Stimulated activated CD4-positive, alpha-beta T cell treated with anti-CD3 and anti-CD28 coated beads, Interleukin-12 subunit alpha, Interleukin-12 subunit beta, amount 100 ng/mL, for 48 hours (primary cell): ENCODE measurements at places on chromosomes 1 and 21.

GRCh38 chr1:211511030-211511700 is 19.2 kb upstream of the RD3 start:
- DNase-seq, result no peak

- DNase-seq, result no peak
Measured at GRCh38 chr1:55212349-55213150, 2.6 kb downstream of the USP24 start.

DNA sequence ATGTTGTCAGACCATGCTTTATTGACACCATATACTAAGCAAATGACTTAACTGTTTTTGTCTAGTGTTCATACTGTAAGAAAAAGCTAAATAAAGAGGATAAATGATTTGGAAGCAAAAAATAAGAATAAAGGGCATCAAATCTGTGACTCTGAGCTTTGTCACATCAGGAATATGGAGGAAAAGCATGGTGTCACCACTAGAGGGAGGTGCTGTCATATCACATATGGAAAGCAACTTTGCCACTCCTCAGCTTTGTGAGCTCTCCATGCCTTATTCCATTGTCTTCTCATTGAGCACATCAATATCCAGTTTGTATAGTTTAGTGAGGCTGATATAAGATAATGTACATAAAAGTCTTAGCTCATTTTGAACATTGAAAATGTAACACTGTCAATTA is 20.8 kb upstream of the GBP1 start:
- DNase-seq, result no peak

DNA sequence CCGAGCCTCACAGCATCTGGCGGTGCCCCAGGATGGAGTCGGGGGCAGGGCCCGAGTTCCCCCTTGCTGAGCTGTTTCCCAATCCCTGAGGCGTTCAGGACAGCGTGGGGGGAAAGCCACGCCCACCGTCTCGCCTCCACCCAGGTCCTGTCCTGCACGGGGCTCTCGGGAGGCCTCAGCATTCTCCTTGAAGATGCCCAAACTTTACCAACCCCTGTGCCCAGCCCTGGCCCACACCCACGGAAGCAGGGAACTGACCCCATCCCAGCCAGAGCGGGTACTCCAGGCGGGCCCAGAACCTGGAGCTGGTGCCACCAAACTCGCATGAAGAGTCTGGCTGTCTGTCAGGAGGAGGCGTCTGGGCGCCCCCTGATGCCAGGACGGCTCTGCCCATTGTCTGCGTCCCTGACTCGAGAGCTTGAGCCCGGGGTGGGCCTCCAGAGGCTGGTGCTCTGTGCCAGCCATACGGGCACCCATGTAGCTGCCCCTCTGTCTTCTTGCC is 35.3 kb upstream of the POFUT2 start:
- no peak for DNase-seq

- DNase-seq, result no peak
Measured at GRCh38 chr1:22625262-22625925, 11.0 kb upstream of the C1QA start.

DNA sequence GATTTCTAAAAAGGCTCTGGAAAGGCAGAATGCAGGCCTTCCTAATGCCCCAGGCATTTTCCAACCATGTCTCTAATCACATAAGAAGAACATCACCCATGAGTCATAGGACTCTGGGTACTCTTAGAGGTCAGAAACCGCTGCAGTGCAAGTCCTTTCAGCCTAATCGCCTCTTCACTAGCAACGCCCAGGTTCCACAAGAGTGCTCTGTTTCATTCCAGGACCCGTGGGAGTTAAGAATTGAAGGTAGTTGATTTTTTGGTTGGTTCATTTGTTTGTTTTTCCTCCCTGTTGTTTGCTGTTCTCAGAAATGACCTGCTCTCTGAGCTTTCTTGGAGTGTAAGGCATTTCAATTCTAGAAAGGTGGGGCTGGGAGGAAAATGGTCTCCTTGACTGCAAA is 123.2 kb downstream of the NR5A2 start:
- DNase-seq, result no peak

GRCh38 chr1:187630653-187631380 is 802.1 kb downstream of the PLA2G4A start:
- DNase-seq, result no peak

GRCh38 chr1:224623310-224623714 is 7.2 kb downstream of the CNIH3 start:
- DNase-seq, result no peak

DNA sequence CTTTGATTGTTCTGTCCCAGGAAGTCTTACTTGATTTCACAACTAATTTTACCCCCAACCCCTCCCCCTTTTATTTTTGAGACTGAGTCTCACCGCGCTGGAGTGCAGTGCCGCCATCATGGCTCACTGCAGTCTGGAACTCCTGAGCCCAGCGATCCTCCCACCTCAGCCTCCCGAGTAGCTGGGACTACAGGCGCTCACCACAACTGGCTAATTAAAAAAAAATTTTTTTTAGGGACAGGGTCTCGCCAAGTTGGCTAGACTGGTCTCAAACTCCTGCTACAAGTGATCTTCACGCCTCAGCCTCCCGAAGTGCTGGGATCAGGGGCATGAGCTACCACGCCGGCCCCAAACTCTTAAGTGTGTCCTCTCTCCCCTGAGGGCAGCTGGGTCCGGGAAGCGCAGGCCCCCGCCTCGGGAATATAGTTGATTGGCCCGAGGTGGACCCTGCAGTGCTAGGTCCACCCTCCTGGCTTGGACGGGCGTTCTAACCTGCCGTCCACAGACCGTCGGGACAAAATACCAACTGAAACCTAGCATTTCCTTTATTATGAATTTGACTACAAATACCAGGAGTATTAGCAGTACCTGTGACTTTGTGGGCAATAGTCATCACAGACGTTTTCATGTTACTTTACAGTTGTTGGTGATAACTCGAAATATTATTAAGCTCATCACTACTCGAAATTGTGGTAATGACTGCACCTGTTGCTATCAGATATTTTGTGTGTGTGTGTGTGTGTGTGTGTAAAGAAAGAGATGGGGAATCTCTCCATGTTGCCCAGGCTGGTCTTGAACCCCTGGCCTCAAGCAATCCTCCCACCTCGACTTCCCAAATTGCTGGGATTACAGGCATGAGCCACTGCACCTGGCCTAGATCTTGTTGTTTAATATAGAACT is 642 bp upstream of the PARP1 start:
- no peak for DNase-seq

DNA sequence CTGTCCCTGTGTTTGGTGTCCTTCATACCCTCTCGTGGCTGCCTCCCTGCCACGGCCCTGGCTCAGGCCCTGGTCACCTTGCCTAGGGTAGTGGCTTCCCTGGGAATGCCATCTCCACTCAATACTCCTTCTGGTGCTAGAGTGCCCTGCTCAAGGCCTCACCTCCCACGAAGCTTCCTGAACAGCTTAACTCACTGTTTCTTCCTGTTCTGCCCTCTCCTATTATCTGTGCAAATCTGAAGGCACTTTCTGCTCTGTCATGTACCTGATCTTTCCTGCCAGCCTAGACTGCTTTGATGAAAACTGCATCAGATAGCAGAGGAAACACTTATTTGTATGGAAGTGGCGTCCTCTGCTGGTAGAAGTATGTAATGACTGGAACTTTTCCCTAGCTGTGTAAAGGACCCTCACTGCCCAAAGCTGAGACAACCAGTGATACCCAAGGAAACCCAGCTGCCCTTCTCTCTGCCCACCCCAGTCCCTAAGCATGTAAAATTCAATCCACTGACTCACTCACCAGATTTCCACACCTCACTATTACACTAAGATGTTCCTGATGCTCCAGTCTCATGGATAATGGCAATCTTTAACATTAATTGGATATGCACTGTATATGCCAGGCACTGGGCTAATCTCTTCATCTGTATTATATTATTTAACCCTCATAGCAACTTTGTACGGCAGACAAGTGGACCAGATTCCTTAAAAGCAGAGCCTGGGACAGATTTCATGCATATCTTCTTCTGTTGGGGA is 36.2 kb upstream of the BTG2 start:
- DNase-seq, result no peak

DNA sequence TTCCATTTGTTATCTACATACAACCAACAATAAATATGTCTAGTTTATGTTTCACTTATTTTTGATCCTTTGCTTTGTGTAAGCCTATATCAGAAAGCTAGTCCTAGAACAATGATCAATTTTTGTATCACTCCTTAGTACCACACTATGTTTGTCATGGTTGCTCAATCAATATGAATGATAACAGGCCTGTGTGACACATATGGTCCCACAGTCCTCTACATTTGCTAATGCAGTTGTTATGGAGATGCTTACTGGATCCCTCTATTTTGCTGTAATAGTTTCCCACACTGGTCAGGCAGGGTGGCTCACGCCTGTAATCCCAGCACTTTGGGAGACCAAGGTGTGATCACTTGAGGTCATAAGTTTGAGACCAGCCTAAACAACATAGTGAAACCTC is 59.1 kb downstream of the ERO1B start:
- no peak for DNase-seq

DNA sequence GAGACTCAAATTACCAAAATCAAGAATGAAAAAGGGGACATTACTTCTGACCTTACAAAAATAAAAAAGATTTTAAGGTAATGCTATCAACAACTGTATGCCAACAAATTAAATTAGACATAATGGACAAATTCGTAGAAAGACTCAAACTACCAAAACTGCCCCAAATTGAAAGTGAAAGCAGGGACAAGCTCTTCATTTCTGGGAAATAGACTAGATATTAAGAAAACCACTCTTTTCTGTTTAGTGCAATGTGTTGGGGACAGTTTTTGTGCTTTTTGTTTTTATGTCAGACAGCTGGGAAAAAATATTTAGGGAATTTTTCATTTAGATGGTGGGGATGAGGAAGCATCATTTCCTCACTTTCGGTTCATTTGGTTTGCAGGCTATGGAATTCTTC is 4.9 kb upstream of the GBP1 start:
- DNase-seq, result no peak

DNA sequence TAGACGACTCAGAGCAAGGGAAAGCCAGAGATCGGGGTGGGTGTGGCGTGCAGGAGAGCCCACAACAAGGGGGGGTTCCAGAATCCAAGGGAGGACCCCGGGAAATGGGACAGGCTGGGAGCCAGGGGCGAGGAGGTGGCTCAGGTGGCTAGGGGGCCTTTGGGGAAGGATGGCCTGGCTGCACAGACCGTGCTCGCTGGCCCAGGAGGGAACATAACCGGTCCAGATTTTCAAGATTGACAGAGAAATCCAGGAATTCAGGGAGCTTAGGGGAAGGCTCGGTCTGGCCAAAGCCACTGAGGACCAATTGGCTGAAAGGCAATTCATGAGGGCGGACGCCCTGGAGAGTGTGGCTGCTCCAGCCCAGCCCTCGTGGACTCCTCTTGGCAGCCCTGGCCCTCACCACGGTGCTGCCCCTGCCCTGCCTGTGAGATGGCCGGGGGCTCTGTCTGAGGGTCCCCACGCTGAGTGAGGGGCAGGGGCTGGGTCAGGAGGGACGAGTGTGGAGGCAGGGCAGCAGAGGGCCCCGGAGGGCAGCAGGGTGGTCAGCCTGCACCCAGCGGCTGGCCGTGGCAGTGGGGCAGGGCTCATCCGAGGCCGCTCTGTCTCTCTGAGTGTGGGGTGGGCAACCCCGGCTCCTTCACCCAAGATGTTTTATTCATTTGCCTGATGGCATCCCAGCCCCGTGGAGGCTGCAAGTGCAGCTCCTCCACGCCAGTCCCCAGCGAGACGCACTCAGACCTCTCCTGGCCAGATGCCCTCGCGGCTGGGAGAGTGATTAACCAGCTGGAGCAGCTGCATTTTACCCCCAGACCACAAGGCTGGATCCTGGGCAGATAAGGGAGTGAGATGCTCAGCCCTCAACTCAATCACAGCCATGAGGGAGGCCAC is 5.6 kb upstream of the LRRC3 start:
- no peak for DNase-seq

- DNase-seq, result no peak
Measured at GRCh38 chr1:198901266-198901665, 262.4 kb downstream of the PTPRC start.

- DNase-seq, result no peak
Measured at GRCh38 chr1:166902279-166902678, 26.2 kb upstream of the TADA1 start.

GRCh38 chr1:41743366-41743765 is 175.4 kb downstream of the HIVEP3 start:
- DNase-seq, result no peak

DNA sequence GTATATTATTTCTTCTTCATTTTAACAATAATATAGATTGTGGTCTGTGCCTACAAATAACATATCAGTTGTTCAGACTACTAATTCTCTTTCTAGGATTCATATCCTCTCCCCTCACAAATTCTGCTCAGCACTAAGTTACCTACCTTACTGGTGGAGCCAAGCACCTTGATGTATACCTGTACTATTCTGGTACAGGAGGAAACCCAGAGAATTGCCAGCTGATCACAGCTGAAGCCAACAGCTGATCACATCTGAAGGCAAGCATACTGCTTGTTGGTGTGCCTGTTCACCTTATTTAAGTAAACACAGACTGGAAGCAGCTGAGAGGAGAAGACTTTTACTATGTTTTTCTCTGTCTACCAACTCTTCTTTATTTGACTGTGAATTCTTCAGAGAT is 101.8 kb downstream of the PBX1 start:
- no peak for DNase-seq

DNA sequence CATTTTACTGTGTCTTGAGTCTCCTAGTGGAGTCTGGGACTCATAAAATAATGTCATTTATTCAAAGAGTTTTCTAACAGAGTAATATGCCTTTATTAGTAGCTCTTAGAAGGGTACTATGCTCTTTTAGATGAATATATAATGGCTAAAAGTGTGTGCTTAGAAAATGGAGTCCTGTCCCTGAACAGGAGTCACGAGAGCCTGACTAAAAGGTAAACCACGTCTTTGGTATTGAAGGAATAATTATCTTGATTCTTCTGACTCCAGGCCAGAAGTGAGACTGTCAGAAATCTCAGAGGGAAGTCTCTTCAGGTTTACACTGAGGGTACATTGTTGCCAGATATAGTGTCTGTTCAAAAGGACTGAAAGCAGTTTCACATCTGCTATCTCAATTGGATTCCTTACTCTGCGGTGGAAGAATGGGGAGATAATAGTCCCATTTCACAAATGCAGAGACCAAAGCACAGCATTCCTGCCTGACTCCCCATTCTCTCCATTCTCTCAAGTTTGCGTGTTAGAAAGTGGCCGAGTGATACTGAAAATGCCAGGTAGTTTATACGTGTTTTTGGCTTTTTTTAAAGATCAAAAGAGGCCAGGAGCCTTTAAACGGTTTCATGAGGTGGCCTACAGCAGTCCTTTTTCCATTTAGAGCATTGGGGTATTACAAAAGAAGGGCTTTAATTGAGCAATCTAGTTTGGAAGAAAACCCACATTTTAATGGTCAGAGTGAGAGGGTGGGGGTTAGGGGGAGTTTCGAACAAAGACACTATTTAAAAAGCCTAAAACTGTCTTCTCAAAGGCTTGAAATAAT is 176.6 kb downstream of the VPS13D start:
- no peak for DNase-seq
